ENCODE measurements at places on chromosomes 3 and 15.

DNA sequence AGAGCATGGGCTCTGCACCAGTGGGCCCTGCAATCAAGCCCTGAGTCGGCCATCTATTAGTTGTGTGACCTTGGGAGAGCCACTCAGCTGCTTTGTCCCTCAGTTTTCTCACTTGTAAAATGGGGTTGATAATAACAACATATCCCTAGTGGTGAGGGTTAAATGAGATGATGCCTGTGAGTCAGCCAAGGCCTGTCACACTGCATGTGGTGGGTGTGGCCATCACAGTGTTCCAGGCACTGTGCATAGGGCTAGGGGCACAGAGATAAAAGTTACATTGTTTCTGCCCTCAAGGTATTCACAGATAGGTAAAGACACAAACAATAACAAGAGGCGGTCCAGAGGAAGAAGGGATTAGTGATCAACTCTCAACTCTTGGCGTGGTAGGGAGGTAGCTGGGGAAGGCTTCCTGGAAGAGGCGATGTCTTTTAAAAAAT, 19.5 kb downstream of the SMAD6 start:
- DNase-seq: no peak

GRCh38 chr3:128307781-128308469, 154.6 kb downstream of the EEFSEC start:
- no peak for DNase-seq

DNA sequence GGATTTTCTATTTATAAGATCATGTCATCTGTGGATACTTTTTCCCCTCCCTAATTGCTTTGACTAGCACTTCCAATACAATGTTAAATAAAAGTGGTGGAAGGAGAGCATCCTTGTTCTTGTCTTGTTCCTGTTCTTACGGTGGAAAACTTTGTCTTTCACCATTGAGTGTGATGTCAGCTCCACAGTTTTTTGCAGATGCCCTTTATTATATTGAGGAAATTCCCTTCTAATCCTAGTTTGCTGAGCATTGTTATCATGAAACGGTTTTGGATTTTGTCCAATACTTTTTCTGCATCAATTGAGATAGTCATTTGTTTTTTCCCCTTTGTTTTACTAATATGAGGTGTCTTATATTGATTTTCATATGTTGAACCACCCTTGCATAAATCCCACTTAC, 19.9 kb upstream of the IL20RB start:
- no peak for DNase-seq

- no peak for DNase-seq
Observed at GRCh38 chr3:54137311-54137710, 15.0 kb downstream of the CACNA2D3 start.

DNA sequence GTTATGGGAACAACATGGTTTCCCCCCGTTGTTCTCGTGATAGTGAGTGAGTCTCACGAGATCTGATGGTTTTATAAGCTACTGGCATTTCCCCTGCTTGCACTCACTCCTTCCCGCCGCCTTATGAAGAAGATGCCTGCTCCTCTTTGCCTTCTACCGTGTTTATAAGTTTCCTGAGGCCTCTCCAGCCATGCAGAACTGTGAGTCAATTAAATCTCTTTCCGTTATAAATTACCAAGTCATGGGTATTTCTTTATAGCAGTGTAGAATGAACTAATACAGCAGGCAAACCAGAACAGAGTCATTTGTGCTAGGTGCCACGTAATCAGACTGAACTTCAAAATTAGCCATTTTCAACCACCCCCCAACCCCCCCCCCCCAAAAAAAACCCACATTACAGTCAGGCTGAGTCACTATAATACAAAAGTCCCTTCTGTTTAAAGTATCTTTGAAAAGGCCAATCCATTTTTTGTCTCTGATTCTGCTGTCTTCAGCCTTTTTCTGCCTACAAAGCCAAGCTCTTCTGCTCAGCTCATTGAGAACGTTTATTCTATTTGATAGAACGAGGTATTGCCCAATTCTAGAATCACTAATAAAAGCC, 4.1 kb downstream of the OR4F6 start:
- DNase-seq: no peak

DNA sequence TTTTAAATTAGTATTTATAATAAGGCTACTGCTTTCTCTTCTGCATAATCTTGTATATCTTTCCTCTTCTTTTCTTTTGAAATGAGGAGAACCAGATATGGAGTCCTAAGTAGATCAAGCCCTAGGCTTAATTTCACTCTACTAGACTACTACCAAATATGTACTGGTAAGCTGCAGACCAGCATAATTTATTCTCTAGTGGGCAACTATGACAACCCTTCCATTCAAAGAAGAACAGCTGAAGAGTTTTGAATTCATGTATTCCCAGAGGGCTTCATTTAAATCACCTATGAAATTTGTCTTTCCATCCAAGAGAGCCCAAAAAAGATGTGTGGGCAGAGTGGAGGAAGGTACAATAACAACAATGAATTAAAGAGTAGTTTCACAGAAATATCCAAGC, 10.0 kb downstream of the RAD18 start:
- no peak for DNase-seq

DNA sequence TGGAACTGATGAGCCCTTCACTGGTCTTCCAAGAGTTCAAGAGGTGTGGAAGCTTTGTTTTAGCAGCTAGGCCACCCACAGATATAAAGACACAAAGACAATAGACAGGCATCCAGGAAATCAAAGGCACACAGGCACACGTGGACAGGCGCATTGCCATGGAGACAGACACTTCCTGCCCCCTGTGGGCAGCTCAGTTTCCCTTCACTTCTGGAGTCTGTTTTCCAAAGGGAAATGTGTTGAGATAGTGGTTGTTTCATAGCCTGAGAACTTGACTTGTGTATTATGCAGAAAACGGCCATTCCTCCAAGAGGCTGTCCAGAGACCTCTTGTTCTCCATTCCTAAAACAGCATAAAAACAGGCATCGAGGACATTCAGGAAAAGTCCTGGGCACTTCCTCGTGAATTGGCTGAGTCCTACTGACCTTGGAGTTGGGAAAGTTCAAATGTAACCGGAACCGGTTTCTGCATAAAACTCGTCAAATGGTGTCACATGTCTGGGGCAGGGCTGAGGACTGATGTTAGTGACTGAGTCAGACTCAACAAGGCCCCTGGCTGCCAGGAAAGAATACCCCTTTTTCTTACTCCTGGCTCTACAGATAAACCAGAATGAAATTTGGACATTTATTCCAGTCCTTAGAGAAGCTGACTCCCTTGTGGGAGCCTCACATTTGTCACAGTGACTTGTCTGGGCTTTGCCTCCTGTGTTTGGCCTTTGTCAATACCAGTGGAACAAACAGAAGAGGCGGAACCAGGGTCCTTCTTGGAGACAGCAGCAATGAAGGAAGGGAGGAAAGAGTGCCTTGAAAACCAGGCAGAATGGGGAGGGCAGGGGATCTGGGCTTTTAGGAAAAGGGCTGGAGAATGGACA, 1.3 kb downstream of the ALPK3 start:
- DNase-seq: no peak

GRCh38 chr15:52153900-52154895, 37.0 kb downstream of the GNB5 start:
- DNase-seq: no peak

GRCh38 chr3:81249540-81250029, 511.9 kb downstream of the GBE1 start:
- DNase-seq: no peak

DNA sequence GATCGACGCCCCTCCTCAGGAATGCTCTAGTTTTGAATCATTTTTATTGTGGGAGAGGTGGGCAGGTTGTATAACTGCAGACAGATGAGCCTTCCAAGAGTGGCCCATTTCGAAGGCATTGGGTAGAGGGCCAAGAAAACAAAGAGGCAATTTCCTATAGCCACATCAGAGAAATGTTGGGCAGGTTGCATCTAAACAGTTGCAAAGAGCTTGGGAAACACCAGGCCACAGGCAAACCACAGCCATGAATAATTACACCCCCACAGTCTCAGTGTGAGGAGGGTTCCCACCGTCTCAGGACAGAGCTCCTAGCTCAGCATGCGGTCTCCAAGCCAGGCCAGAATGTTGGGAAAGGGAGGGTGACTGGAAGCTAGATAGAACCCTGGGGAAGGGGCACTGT, 257.3 kb downstream of the ABHD5 start:
- DNase-seq: no peak

- no peak for DNase-seq
Observed at GRCh38 chr15:88276821-88277410, 20.4 kb upstream of the NTRK3 start.

GRCh38 chr15:78205856-78206255, 28.5 kb downstream of the ACSBG1 start:
- no peak for DNase-seq

DNA sequence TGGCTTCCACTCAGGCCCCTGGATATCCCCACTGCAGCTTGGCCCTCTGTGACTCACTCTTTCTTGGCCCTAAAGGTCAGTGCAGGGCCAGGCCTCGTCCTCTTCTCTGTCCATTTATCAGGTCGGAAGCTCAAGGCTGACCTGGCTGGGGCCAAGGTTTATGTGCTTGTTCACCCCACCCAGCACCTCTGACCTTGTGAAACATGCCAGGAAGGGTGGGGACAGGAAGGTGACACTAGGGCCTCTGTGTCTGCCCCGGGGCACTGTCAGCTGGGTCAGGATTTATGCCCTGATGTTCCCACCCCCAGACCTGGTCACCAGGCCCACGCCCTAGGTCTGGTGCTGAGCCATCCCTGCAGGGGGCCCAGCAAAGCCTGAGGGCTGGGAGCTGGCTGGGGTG, 103.8 kb downstream of the FBLN2 start:
- no peak for DNase-seq

DNA sequence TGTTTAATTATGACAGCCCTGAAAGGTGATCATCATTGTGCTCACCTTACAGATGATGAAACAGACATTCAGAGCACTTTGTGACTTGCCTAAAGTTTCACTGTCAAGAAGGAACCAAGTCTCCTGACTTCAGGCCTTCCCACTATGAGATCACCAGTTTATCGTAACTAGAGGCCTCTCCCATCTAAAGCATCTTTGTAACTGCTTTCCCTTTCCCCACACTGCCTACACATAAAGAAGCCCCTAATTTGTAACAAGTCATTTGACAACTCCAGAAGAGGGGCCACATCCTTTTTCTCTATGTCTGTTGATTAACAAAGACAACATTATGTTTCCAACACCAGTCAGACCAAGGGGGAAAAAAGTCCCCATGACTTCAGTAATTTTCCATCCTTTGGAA, 1.1 kb downstream of the KLHL6 start:
- DNase-seq: no peak

DNA sequence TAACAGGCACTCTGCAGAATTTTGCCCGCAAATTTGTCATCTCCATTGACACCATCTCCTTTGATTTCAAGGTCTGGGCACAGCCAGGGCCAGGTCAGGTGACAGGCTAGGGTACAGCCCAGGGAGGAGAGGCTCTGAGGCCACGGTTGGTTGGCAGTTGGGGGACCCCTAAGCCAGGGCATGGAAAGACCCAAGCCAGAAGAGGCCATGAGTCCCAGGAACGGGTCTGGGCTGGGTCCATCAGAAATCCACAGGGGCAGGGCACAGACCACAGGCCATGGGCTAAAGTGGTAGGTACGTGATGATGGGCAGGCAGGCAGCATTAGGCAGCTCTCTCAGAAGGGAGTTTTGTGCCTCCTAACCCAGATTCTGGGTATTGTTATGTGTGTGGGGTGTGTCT, 45.8 kb downstream of the SEMA3G start:
- DNase-seq: no peak

- peak; percentile 81 for DNase-seq
Observed at GRCh38 chr3:176814285-176814684, 383.0 kb downstream of the TBL1XR1 start.

GRCh38 chr3:14154276-14154675, 24.1 kb downstream of the XPC start:
- DNase-seq: no peak

- no peak for DNase-seq
Observed at GRCh38 chr3:25573386-25574171, 91.1 kb downstream of the TOP2B start.

DNA sequence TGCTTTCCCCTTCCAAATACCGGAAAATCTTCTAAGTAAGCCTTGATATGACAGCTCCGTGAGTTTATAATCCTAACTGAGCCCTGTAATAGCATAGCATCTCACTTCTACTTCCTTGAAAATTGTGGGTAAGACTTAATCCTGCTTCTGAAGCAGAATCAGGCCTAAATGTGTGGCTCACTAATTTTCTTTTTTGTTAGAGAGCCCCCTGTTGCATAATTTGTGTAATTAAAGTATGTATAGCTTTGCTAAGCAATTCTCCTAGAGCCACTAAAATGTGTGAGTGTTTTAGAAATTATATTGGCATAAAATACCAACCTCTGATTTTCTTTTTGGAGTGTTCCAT, 304.4 kb downstream of the FGF12 start:
- no peak for DNase-seq

- no peak for DNase-seq
Observed at GRCh38 chr3:117762621-117763037, 1053.0 kb downstream of the TUSC7 start.

DNA sequence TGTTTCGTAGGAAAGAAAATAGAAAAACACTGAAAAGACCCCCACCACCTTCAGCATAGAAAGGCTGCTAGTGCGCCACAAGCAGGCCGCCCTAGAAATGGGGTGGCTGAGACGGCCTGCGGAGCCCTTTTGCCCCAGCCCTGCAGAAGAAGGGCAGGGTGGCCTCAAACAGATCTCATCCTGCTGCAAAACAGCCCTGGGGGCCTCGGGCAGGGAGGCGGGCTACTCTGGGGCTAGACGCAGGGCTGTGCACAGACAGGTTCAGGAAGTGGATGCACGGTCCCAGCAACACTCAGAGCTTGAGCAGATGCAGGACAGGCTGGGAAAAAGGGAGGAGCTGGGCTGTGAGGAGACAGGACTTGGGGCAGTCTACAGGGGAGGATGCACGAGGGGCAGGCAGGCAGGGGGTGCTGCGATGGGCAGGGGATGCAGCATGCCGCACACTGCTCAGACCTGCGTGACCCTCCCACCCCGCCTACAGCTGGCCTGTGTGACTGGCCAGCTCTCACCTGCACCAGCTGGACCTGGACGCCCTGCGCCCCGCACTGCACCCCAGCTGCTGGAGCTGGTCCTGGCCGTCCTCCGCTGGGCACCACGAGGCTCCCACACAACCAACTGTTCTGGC, 34.3 kb downstream of the ZXDC start:
- no peak for DNase-seq

DNA sequence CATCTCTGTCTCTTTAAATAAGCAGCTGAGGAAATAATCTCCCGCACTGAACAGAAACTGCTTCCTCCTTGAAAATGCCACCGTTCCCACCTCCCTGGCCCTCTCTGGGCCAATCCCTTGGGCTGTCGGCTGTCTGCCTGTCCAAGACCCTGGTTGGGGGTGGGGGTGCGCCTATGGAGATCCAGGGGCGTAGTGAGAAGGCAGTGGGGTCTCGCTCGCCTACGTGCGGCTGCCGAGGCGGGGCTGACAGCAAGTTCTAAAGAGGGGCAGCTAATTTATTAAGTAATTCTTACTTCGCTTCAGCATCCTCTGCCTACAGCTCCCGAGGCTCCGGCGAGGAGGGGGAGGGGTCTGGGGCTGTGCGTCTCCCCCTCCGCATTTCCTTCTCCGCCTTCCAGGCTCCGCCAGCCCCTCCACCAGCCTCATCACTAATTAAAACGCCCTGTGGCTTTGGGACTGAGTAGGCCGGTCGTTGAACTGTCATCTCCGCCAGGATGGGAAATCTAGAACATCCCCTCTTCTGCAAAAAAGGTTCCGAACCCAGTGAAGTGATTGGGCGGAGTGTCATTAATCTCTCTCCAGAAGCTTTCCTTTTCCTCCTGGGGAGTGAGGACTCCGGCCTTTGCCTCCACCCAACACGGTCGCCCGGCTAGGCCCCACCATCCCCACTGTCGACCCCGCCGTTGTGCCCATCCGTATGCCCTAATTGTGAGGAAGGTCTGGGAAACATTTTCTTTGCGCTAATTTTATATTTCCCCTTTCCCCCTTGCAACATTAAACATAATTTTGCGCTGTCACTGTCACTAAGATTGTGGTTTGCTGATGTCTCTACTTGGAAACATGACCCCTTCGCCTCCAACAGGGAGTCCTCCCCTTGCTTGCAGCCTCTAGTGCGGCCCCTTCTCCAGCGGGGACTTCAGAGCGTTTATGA, 16.9 kb downstream of the NR2F2 start:
- peak; percentile 72 for DNase-seq
